ENCODE measurements at places on chromosomes 13 and 19.

DNA sequence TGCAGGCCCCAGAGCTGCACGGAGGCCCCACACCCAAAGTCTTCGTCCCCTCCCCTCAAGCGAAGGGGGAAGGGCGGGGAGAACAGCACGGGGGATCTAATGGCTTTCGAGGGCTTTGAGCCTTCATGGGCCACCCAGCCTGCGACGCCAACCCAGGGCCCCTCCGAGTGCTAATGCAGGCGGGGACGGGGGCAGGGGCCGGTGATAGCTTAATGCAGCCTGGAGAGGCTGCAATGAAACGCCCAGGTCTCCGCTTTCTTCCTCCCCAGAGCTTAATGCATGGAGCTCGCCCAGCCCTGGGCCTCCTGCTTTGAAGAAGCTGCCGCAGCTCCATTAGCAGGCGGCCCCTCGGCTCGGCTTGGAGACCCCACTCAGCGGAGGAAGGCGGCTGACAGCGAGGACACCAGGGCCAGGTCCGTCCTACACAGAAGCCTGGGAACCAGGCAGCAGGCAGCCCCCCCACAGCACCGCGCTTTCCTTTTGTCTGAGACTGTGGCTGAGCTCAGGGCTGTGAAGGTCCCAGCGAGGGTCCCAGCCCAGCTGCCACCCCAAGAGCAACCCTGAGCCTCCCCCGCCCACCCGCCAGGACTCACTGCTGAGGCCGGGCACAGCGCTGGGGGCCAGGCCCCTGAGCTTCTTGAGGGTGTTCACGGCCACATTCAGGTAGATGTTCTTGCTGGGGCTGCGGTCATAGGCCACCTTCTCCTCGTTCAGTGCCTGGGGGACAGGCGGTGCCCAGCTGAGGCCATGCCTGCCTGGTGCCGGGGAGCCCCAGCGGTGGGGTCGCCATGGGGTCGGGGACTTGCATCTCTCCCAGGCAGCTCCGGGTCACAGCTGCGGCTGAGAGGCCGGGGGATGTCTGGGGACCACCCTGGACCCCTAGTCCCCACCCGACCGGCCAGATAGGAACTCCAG is 7.5 kb upstream of the ATP8B3 start:
- no peak for DNase-seq

DNA sequence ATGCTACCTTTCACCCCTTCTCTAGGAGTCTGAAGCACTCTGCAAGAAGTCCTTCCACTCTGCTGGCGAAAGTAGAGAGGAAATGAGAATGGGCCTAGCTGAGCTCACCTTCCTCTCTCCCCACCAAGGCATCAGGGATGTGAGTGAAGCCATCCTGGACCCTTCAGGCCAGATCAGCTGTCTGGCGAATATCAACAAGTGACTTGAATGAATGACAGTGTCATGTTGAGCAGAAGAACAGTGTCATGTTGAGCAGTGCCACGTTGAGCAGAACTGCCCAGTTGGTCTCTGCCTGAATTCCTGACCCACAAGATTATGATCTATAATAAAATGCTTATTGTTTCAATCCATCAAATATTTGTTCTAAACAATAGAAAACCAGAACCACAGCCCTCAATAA is 166.2 kb upstream of the RFC3 start:
- no peak for DNase-seq

DNA sequence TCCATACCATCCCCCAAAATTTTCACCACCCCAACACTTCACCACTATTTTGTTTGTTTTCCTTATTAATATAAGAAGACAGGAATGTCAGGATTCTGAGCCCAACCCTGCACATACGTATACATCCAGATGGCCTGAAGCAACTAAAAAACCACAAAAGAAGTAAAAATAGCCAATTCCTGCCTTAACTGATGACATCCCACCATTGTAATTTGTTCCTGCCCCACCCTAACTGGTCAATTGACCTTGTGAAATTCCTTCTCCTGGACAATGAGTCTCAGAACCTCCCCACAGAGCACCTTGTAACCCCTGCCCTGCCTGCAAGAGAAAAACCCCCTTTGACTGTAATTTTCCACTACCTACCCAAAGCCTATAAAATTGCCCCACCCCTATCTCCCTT is 132.5 kb downstream of the ZNF675 start:
- no peak for DNase-seq

DNA sequence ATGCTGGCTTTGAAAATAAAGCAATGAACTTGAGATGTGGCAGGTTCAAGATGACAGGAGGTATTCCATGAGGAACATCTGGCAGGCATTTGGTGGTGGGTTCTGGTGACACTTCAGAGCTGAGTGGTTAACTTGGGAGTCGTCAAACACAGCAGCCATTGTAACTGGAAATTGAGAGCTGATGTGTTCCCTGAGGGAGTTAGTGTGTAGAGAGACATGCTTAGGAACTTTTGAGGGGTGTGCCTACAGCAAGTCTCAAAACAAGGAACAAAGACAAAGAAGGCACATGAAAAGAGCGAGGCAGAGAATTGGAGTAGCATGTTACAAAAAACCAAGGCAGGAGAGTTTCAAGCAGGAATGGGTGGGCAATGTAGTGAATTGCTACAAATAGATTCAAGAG is 53.9 kb upstream of the KL start:
- DNase-seq: no peak

DNA sequence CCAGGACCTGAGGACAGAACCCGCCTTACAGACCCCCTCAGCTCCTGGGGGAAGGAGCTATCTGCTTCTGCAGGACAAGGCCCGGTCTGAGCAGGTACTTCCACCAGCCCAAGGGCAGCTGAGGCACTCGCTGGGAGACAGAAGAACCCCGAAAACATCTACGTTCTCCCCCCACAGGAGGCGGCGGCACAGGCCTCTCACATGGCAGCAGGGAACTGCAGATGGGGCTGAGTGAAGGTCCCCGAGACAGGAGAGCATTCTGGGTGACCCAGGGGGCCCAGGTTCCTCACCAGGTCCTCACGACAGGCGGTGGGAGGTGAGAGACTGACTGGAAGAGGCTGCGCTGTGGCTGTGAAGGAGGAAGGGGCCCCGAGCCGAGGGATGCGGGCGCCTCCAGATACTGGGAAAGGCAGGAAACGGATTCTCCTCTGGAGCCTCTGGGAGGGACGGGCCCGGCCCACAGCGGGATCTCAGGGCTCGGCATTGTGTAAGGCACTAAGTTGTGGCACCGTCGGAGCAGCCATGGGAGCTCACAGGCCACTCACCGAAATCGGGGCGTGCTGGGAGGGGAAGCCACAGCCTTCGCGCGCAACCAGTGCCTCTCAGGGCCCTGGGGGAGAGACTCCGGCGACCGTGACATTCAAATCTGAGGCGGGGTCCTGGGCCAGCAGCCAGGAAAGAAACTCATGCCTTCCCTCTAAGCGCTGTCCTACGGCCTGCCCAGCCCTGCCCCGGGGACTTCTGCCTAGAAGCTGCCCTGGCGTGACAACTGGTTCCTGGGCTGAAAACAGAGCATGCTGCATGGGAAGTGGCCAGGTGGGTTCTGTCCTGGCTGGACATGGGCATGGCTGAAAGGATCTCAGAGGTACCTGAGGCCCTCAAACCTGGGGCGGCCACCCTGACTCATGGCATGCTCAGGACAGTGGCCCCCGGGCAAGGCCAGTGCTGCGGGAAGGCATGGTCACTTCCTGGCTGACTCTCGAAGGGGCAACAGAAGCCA is 14.0 kb downstream of the RPL36 start:
- DNase-seq: no peak

DNA sequence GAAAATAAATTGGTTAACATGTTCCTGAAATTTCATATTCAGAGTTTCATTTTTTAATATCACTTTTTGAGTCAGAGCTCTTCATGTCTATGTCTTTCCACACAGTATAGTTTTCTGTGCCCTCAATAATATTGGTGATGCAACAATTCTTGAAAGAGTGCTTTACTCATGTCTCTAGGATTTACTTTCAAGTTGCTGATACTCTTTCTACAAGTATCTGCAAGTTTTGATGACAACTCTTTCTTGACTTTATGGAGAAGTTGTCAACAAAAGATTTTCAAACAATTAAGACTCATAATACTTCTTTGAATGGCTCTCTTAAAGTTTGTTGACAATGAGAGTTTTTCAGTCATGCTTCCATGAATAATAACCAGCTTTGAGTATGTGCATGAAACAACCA is 561.7 kb downstream of the DIAPH3 start:
- no peak for DNase-seq

GRCh38 chr19:41001243-41001971 is 10.3 kb downstream of the CYP2B6 start:
- DNase-seq: no peak

GRCh38 chr13:92901739-92902138 is 324.9 kb upstream of the GPC6 start:
- no peak for DNase-seq

DNA sequence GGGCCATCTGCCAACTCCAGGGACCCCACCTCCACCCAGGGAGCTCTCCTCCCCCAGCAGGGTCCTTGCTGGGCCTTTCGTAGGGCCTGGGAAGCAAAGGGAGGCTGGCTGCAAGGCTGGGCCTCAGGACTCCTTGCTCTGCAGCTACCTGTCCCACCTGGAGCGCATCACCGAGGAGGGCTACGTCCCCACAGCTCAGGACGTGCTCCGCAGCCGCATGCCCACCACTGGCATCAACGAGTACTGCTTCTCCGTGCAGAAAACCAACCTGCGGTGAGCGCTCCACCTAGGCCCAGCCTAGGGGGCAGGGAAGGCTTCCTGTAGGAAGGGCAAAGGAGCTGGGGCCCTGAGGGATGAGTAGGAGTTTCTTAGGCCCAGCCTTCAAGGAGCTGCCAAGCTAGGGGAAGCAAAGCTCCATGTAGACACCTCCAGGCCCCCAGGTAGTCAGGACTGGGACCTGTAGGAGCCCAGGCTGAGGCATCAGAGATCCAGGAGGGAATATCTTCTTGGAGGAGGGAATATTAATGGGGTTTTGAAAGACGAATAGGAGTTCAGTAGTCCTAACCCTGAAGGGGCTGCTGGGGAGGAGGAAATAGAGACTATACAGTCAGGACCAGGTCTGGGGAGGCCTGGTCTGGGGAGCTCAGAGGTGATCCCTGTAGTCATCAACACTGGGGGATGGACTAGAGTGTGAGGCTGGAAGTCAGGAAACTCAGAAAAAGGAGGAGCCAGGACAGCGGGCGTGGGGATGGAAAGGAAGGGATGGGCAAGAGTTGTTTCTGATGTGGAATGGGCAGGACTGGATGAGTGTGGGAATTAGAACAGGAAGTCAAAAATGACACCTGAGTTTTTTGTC is 16.0 kb downstream of the GNA15 start:
- no peak for DNase-seq

DNA sequence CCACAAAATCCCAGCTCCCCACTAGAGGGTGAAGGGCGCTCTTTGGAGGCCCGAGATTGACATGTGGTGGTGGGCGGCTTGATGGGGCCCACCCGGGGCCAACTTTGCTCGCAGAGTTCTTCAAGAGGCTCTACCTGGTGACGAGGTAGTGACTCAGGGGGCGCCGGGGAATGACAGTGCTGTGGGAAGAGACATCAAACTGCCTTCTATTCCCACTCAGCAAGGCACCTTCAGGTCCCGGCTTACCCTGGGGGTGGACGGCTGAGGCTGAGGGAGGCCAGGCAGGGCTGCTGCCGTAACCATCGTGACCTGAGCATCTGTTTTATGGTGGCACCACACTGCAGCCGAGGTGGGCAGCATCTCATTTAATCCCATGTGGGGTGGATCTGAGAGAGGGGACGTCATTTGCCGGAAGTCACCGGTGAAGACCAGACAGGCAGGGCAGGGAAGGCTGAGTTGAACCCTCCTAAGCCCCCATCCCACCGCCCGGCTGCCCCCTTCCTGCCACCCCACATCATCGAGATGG is 1.6 kb downstream of the LINGO3 start:
- DNase-seq: no peak

DNA sequence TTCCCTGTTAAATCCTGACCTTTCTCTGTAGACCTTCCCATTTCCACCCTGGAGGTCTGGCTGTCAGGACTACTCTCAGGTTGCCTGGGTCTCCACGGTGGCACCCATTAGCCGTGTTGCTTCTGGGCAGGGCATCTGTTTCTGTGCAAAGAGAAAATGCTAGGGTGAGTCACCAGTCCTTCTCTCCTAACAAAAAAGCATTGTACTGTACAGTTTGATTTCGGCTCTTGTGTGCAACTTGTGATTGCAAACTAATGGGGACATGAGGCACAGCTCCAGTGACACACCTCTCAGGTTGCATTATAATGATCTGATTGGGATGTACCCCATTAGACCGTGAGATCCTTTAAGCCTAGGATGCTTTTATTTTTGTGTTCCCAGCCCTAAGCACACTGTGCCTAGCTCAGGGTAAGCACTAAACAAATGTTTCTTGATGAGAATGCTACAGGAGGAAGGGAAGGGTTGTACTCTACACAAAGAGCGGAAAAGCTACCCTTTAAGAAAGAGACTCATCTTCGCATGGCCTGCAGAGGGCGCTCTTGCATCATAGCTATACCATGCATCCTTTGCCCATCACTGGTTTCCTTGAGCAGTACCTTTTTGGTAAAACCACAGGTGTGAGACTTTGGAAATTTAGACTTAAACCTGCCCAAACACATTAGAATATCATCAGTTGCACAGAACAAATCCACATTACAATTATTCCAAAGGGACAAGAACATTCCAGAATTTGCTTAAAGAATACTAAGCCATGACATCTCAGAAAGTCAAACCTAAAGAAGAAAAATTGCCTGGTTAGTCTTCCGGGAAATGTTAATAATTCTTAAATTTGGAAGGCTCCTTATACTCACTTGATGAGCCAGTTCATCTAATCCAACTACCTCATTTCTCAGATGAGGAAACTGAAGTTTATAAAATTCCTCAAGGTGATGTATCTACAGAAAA is 20.3 kb upstream of the TRIM13 start:
- peak; percentile 8 for DNase-seq

DNA sequence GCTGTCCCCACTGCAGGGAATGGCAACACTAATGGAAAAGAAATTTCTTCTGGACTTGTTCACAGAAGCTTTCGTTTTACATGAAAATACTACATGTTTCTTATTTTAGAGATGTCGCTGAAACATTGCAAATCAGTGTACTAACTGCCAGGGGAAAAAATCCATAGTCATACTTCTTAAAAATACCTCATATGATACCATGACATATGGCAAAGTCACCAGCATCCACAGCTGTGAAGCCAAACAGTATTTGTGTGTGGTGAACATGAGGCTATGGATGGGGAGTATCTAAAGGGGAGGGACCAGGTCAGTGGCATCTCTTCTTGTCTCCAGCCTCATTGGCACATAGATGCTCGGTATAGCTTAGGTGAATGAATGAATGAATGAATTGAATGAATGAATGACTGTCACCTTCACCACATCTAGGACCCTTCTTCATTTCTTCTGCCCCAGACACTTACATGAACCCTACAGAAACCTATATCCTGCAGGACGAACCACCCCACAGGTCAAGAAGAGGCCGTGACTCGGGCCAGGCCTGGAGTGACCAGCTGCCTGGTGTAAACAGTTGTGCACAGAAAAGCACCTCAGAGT is 14.6 kb upstream of the CD33 start:
- DNase-seq: no peak
